ENCODE measurements at places on chromosomes 2 and 18. TPM values are rescaled to one million over a fixed set of nuclear protein-coding genes. Genes with fewer than 3 reads are reported as not detected.

Gene MAL
- not detected for total RNA-seq

Gene CERKL
- not detected for total RNA-seq

Gene SPP2
- not detected for total RNA-seq

Gene NAT8
- not detected for total RNA-seq

Gene LGALSL
- 1.8 TPM for total RNA-seq

Gene KCNF1
- not detected for total RNA-seq

Gene ZNF519
- 20.9 TPM for total RNA-seq

Gene CNNM4
- 25.6 TPM for total RNA-seq

Gene FECH
- total RNA-seq: 12.6 TPM

Gene BOLL
- not detected for total RNA-seq

Gene CFC1
- total RNA-seq: not detected

Gene COL3A1
- not detected for total RNA-seq

Gene SGPP2
- 6.0 TPM for total RNA-seq

Gene SP140
- 424 TPM for total RNA-seq

Gene ANXA4
- total RNA-seq: 28.1 TPM

Gene RTTN
- total RNA-seq: 37.7 TPM

Gene ANKRD30BL
- not detected for total RNA-seq

Gene TUBB8B
- total RNA-seq: 0.49 TPM

Gene SH2D6
- 1.1 TPM for total RNA-seq

Gene PCARE
- total RNA-seq: not detected

Gene ESPNL
- 1.6 TPM for total RNA-seq

Gene FAP
- total RNA-seq: not detected

Gene FLACC1
- total RNA-seq: 5.0 TPM

Gene DCDC2C
- total RNA-seq: not detected

Gene B3GNT7
- 14.3 TPM for total RNA-seq
